SW 1271 (cell line): ENCODE measurements at places on chromosomes 3 and 15.

- no peak for DNase-seq
Measured at GRCh38 chr15:64925335-64926330, 13.9 kb downstream of the ANKDD1A start.

DNA sequence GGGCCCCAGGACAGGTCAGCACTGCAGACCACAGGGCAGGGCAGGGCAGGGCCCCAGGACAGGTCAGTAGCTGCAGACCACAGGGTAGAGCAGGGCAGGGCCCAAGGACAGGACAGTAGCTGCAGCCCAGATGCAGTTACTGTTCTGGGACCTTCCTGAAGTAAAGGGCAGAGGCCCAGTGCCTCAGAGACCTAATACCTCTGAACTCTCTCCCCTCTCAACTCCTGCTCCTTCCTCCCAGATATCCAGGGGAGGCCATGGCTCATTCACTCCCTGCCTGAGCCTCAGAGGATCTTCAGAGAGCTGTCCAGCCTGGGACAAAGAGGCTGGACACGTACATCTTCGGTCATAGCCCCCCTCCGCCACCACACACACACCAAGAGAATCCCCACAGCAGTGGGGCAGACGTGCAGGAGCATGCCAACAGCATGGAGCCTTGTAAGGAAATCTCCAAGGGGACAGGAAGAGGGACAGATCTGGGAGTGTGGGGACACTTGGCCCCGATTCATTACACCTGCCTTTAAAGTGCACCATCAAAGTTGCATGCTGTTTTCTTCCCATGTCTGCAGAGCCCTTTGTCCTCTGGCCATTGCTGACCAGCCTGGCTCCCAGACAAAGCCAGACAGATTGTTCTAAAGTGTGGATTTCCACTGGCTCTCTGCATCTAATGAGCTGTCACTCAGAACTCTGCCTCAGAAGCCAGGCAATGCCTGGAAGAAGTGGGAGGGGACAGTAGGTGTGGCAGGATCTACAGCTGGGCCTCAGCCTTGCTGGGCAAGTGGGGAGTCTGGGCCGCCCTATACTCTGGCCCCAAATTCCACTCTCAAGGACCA, 24.2 kb upstream of the BUB1B start:
- DNase-seq, result no peak

DNA sequence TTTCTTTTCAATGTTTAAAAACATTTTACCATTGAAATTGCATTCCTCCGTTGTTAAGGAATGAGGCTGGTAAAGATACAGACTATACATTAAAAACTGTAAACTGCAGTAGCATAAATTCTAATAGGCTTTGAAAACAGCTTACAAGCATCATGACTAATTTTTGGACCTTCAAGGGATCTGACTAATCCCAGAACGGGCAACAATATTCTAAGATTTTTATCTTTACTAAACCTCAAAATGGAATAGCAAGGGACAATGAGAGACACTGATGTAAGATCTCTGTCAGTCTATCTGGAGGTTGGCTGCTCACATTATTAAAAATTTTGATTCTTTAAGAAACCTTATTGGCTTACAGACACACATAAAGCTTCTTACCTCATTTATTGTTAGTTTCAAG, 74.7 kb downstream of the BTD start:
- no peak for DNase-seq

DNA sequence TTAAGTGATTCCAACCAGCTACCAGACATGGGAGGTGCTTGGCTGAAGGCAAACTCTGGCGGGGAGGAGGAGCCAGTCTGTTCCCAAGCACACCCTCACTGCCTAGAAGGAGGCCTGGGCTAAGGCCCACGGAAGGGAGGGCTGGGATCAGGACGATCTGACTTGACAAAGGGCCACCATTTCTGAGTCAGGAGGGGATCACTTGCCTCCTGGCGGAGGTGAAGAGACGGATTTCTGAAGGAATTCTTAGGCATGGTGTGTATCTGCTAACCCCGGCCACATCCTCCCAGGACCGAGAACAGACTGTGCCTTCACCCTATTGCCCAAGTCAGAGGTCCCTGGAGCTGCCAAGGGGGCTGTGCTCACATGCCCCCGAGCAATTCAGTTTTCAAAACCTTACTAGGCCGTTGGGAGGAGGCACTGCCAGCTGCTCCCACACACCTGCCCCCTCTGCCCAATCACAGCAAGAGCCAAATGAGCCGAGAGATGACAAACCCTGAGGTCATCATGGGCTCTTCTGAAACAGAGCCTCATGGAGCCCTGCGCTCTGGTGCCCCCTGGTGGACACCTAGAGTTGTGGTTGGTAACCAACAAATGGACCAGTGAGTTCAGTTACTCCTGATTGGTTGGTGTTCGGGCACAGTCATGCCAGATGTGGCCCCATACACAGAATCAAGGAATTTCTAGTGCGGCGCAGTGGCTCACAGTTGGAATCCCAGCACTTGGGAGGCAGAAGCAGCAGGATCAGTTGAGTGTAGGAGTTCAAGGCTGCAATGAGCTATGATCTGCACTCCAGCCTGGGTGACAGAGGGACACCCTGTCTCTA, 6.5 kb upstream of the TNK2 start:
- DNase-seq, result no peak

DNA sequence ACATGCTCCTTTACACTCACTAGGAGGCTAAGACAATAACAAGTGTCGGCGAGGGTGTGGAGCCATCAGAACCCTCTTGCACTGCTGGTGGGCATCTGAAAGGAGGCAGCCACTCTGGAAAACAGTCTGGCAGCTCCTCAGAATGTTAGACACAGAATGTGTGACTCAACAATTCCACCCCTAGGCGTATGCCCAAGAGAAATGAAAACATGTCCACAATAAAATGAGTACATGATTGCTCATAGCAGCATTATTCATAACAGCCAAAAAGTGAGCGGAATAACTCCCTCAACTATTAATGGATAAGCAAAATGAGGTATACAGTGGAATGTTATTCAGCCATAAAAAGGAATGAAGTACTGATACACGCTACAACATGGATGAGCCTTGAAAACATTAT, 57.8 kb downstream of the WNT7A start:
- DNase-seq, result peak; percentile 18

DNA sequence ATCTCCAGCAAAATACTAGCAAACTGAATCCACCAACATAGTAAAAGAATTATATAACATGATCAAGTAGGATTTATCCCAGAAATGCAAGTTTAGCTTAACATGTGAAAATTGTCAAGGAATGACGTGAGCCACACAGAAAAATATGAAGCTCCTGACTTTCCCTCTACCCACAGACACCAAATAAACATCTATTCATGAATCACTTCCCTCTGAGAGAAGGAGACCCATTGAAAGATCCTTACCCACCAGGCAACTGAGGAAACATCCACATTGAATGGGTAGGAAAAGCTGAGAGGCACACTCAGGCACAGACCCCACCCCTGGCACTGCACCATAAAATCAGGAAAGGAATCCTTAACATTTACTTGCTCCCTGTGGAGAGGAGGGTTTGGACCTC, 102.2 kb upstream of the MANF start:
- DNase-seq, result no peak

GRCh38 chr3:187978433-187979011, 175.4 kb upstream of the LPP start:
- no peak for DNase-seq

DNA sequence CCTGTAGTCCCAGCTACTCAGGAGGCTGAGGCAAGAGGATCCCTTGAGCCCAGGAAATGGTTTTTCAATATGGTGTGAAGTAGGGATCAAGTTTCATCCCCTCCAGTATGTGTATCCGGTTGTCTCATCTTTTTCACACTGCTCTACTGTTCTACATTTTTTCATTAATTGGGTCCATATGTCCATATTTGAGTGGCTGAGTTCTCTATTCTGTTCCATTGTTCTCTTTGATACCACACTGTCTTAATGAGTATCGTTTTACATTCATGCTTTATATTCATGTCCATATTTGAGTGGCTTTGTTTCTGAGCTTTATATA, 81.6 kb upstream of the LRRFIP2 start:
- no peak for DNase-seq

- no peak for DNase-seq
Measured at GRCh38 chr3:27532426-27533260, 48.5 kb upstream of the SLC4A7 start.

DNA sequence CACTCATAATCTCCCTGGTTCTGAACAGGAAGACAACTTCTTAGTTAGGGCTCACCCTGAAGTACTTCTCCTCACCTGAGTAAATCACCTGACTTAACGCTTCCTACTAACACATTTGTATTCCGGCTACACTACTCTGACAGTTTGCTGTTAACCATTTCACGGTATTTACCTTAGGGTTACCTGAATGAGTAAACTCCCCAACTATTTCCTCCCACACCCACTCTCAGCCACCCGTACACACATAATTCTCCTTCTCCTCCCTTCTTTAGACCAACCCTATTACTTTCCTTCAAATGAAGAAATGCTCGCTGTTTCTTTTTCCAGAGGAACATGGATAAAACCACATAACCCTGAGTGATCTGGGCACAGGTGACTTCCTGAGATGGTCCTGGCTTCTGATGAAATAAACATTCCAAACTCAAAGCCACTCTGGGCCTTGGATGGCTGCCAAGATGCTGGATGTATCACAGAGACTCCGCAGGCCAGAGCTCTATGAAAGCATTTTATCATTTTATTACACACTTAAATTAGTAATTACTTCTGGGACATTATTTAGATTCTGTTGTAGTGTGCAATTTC, 183.6 kb upstream of the ATP11B start:
- DNase-seq, result no peak

DNA sequence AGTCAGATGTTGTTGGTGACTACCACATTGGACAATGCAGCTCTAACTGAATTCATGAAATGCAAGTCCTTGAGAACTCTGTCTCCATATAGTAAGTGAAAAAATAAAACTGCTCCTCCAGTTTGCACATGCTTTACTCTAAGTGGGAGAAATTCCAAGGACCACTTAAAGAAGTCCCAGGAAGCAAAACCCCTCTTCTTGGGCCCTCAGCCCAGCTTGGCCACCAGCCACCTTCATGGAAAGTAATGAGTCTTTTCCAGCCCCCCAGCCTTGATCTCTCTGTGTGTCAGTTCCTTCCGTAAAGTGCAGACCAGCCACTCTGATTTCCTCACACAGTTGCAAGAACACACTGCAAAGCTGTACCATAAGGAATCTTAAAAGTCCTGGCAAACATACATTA, 34.5 kb downstream of the DAPK2 start:
- DNase-seq, result no peak

DNA sequence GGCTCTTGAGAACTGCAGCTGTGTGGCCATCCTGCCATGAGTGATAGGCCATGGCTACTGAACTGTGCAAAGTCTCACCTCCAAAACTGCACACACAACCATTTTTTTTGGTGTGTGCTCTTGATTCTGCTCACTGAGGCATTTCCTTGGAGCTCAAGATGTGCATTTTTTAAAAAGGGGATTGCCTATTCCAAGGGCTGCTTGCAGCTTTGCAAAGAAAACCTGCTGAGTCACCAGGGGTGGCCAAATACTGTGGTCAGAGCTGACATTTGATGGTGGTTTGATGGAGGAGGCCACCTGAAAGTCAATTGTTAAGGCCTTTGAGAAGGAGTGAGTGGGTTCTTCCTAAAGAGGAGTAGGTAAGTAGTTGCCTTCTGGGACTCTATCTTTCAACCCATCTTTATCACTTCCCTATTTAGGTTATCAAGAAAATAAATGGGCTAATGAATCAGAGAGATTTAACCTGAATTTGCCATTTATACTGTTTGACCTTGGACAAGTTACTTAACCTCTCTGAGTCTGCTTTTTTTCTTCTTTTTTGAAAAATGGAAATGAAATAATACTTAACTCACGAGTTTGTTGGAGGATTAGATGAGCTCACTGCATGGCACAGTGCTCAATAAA, 87.9 kb downstream of the CHST2 start:
- no peak for DNase-seq

DNA sequence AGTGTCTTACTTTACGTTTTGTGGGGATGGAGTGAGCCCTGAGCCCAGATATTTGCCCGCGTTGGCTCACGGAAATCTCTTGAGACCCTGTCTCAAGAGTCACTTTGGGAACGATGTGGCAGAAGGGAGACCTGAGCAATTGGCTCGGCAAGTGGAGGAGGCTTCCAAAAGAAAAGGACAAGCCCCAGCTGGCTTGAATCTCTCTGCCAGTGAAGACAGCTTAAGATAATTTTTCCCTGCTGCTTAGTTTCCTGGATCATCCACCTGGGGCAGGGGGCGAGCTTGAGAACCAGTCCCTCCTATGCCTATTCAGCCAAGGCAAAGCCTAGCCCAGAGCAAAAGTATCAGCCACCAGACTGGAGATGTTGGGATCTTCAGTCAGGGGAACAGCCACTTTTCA, 708 bp downstream of the SEC22A start:
- no peak for DNase-seq

GRCh38 chr15:52496776-52497470, 31.8 kb downstream of the MYO5A start:
- DNase-seq, result peak; percentile 9

- DNase-seq, result no peak
Measured at GRCh38 chr15:81301385-81301784, 22.6 kb downstream of the STARD5 start.

- DNase-seq, result no peak
Measured at GRCh38 chr3:144289057-144289456, 317.4 kb downstream of the DIPK2A start.

- no peak for DNase-seq
Measured at GRCh38 chr3:13612829-13613228, 63.9 kb downstream of the FBLN2 start.

- DNase-seq, result no peak
Measured at GRCh38 chr3:18224426-18224825, 200.7 kb downstream of the SATB1 start.

DNA sequence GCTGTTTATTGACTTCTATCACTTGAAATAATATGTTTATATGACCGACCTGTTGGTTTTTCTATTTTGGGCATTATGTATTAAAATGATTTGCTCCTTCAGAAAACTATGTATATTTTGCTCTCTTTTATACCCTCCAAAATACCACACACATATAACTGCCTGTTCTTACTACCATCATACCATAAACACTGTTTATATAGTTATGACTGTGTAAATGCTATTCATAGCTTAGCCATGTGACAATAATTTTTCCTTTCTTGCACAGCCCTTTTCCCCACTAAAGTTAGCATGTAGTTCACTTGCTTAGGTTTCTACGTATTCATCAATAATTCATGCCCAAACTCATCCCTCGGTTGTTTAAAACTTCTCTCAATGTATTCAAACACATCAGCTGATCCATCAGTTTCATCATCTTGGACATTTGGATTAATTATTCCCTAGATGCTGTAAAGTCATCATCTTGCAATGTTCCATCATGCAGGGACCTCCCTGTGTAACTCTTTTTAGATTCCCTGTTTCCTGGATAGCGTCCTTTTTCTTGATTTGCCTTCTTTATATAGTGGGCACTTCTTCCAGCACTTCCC, 8.2 kb upstream of the RYK start:
- DNase-seq, result no peak
